ENCODE measurements at places on chromosomes 1 and 21.

- DNase-seq = peak; percentile 50
Measured at GRCh38 chr21:15826147-15826780, 96.5 kb downstream of the USP25 start.

DNA sequence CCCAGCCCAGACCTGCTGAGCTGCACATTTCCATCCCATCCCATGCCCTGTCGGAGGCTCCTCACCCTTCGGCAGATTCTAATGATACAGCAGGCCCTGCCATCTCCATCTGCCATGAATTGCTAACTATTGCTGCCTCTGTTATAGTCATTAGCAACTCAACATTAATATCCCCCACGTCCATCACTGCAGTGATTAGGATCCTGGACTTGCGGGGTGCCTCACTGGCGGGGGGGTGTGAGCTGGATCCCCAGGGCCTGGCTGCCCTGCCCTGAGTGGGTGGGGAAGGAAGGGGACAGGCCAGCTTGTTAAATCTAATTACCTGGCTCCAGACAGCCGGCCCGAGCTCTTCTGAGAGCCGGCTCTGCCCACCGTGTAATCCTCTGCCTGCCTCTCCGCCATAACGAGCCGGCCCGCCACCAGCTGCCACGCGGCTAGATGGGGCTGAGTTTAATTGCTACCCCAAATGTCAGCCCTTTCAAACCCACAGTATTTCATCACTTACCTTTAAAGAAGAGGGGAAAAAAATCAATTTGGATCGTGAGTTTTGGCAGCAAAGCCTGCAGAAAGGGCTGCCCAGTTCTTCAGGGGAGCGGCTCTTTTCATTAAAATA is 227.3 kb upstream of the CSF3R start:
- DNase-seq = no peak

DNA sequence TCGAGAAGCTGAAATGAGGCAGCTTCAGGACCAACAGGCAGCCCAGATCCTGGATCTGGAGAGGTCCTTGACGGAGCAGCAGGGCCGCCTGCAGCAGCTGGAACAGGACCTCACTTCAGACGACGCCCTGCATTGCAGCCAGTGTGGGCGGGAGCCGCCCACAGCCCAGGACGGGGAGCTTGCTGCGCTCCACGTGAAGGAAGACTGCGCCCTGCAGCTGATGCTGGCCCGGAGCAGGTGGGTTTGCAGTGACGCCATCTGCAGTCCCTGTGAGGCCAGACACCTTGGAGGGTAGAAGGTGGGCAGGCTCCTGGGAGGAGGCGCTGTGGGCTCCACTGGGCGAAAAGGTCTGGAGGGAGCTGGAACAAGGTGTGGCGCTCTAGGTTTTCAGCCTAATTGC is 39.7 kb downstream of the PCNT start:
- DNase-seq = no peak

- DNase-seq = no peak
Measured at GRCh38 chr1:220224033-220224432, 48.2 kb downstream of the RAB3GAP2 start.

DNA sequence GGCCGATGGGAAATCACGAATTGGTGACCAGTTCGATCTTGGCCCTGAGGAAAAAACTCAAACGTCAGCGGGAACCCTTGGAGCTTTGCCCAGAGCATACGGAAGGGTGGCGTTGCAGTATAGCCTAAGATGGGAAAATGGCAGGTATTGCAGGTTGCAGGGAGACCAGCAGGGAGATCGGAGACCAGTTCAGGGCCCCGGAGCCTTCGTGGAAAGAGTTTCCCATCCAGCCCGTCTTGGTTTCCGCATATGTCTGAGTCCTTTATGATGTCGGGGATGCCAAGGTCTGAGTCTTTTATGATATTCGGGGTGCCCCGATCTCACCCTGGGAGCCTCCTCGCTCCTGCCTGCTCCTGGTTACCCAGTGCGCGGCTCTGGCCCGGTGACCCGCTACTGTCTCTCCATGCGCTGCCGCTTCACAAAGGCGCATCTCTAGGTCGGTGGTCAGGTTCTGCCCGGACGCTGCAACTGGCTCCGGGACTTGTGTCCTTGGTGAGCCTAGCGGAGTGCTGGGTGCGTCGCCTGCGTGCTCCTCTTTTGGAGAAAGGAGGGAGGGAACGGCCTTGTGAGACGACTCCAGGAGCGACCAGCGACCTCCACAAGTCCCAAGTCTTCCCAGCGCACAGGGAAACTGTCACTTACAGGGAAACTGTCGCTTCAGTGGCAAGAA is 94.2 kb downstream of the PRKAB2 start:
- DNase-seq = no peak

DNA sequence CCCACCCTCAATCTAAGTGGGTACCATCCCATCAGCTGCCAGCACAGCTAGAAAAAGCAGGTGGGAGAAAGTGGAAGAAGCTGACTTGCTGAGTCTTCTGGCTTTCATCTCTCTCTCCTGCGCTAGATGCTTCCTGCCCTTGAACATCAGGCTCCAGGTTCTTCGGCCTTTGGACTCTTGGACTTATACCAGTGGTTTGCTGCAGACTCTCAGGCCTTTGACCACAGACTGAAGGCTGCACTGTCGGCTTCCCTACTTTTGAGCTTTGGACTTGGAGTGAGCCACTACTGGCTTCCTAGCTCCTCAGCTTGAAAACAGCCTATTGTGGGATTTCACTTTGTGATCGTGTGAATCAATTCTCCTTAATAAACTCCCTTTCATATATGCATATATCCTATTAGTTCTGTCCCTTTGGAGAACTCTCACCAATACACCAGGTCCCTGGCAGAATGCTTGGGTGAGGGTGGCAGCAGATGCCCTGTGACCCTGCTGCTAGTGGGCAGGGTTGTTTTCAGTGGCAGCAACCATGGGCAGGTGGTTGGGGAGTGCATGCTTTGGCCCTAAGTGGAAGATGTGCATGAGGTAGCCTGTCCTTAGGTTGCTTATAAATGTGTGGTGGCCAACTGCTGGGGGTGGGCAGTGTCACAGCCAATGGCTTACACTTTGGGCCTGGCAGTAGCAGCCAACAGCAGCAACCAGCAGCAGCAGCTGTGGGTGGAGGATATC is 10.8 kb upstream of the ADAM30 start:
- no peak for DNase-seq

DNA sequence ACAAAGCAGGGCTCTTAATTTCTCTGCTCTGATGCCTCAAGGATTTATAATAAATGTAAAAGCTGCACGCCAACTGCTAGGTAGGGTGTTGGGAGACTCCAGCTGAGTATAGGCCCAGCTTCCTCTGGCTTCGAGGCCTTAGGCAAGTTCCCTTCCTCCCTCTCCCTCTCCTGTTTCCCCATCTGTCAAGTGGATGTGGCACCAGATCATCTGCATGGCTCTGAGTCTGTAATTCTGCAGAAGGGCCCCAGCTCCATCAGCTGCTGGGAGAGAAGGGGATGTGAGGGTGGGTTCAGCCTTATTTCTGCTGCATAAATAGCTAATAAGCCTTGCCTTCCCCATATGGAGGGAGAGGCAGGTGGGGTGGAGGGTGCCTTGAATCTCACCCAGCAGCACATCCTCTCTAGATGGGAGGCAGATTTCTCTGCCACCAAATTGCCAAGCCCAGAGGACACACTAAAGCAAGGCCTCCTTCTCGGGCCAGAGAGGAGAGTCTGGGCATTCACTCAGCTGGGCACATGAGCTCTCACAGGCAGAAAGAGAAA is 3.8 kb downstream of the TRIM62 start:
- no peak for DNase-seq

DNA sequence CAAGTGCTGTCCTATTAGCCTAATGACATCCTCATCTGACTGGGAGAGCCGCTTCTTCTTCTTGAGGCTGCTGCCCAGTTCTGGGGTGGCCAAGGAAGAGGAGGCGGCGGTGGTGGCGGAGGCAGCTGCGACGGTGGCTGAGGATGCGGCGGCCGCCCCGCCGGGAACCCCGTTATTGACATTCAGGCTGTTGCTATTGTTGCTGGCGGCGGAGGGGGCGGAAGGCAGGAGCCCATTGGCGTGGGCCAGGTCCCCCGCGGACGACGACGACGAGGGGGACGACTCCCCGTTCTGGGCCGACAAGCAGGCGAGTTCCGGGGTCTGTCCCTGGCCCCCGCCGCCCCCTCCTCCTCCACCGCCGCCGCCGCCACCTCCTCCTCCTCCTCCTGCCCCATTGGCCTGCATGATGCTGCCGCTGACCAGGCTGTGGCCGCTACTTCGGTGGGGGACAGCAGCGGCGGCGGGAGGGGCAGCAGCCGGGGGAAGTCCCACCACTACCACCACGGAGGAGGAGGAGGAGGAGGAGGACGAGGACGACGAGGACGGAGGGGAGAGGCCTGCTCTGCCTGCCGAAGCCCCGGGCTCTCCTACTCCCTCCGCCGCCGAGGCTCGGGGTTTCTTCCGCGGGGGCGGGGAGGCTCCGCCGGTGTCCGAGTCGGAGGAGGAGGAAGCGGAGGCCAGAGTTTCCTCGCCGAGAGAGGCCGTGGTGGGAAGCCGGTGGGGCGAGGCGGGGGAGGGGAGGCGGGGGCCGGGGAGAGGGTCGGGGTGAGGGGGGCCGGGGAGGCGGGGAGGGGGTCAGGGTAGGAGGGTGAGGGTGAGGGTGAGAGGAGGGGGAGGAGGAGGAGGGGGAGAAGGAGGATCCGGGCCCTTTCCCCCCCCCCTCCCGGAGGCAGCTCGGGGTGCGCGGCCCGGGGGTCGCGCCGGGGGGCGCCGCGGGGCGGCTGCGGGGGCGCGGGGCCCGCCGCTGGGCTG is 610 bp downstream of the WDR26 start:
- no peak for DNase-seq

DNA sequence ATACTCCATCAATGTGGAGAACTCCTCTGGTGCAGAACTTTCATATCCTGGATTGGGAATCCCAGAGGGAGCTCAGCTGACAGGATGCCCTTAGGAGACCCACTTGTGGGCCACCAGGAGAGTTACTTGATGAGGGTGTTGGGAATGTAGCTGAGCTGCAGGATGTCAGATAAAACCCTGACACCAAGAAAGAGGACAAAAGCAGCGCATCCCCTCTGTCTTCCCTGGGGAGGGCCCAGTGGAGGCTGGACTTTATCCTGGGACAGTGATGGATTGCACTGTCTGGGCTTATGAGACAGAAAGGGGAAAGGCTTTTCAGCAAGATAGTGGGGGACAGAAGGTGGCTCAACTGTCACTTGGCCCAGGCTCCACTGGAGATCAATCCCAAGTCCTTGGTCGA is 88.1 kb upstream of the BCAR3 start:
- no peak for DNase-seq

GRCh38 chr1:230857077-230857476 is 11.2 kb downstream of the C1orf198 start:
- no peak for DNase-seq

DNA sequence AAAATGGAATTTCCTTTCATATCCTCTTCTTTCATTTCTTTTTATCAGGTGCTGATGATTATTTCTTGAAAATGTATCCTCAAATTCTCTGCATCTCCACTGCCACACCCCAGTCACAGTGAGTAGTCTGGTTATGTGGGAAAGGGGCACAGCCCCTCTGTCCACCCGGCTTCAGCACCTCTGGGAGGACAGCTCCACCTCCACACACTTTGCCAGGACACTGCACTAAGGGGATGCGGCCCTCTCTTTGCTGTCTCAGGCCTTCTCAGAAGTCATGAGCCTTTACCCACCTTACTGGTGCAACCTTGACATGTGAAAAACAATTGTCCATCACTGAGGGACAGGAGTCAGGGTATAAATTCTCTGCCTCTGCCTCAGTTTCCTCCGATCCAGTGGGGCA is 433.1 kb downstream of the PCP4 start:
- DNase-seq = no peak

- no peak for DNase-seq
Measured at GRCh38 chr1:241235256-241235897, 121.6 kb downstream of the RGS7 start.

DNA sequence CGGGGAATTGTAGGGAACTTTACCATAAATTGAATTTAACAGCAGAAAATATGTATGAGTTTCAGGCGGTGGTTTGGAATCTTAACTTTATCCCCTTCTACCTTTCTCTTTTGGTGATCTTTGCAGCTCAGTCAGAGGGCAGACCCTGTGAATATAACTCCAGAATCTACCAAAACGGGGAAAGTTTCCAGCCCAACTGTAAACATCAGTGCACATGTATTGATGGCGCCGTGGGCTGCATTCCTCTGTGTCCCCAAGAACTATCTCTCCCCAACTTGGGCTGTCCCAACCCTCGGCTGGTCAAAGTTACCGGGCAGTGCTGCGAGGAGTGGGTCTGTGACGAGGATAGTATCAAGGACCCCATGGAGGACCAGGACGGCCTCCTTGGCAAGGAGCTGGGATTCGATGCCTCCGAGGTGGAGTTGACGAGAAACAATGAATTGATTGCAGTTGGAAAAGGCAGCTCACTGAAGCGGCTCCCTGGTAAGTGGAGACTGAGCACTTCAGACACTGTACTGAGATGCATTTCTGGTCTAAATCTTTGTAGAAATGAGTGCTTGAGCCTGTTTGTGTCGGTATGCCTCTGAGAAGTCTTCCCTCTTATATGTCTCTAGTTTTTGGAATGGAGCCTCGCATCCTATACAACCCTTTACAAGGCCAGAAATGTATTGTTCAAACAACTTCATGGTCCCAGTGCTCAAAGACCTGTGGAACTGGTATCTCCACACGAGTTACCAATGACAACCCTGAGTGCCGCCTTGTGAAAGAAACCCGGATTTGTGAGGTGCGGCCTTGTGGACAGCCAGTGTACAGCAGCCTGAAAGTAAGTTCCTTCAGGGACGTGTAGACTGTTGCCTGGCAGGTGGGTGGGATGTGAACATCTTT is 1.5 kb downstream of the CCN1 start:
- DNase-seq = peak; percentile 61

DNA sequence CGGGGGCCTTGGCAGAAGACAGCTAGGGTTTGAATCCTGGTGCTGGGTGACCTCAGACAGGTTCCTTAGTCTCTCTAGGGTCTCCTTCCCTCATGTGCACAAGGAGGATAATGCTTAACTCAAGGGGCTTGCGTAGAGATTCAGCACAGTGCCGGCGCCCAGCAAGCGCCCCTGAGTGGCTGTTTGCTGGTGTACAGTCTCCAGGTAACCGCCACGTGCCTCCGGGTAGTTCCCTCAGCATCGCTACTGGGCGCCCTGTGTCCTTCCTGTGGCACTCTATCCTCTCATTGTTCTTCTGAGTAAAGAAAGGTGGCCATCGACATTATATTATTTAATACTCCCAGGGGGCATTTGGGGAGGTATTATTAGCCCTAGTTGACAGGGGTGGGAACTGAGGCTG is 80.9 kb downstream of the NENF start:
- DNase-seq = no peak

GRCh38 chr1:165543532-165544438 is at the start of gene LRRC52:
Gene LRRC52 (plus strand): TSS chr1:165544000. CDS start chr1:165544297, 297 bp downstream.
- DNase-seq = no peak

- no peak for DNase-seq
Measured at GRCh38 chr21:32207406-32207716, 71.5 kb downstream of the MIS18A start.

GRCh38 chr21:35796844-35797243 is 263.5 kb downstream of the SETD4 start:
- DNase-seq = no peak

All from trophoblast cell (in vitro differentiated cells and primary cell).